ENCODE measurements at places on chromosomes 2 and 18.

- DNase-seq = no peak
Observed at GRCh38 chr2:45443012-45443411, 168.1 kb downstream of the SRBD1 start.

- no peak for DNase-seq
Observed at GRCh38 chr2:54881759-54882158, 158.3 kb downstream of the EML6 start.

GRCh38 chr2:199509403-199509802 lies 51.7 kb upstream of the SATB2 start:
- no peak for DNase-seq

DNA sequence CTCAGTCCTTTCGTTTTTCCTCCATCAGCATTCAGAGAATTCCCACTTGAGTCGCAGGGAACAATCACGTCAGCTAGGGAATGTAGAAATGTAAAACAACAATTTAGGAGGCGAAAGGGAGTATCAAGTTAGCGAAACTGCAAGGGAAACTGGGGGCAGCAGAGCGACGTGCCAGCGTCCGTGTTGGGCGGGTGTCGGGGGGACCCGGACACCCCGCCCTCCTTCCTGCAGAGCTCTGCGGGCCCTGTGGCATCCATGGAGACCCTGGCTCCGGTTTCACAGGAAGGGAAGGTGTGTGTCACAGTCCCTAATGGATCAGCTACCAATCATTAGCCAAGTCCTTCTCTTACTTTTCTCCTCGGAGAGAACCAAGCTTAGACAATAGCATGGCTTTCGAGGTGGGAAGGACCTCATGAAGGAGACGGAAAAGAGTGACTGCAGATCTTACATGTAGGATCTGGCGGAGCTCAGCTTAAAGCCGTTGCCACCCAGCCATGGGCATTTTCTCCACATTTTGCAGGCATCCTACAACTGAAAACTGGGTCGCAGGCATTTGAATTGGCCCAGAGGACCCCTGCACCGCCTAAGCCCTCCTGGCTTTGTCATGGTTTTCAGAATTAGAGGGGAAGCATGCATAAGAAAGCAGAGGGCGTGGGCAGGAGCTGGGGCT lies 33.7 kb downstream of the SOX11 start:
- no peak for DNase-seq

GRCh38 chr2:4979111-4979510 lies 713.1 kb upstream of the SOX11 start:
- DNase-seq = no peak

- DNase-seq = no peak
Observed at GRCh38 chr2:1685957-1686783, 58.1 kb downstream of the PXDN start.

- DNase-seq = no peak
Observed at GRCh38 chr2:180291060-180291459, 284.0 kb upstream of the CWC22 start.

Data from dorsolateral prefrontal cortex (tissue), 122 donors.